Activated effector memory CD4-positive, alpha-beta T cell treated with Interleukin-2 at 50 U/mL for 16 hours (primary cell): ENCODE measurements at places on chromosomes 3 and 15.

GRCh38 chr3:190863119-190863465, 598 bp upstream of the GMNC start:
- no peak for DNase-seq

GRCh38 chr3:14124223-14124614, 451 bp downstream of the CHCHD4 start:
- peak; percentile 59 for DNase-seq

- peak; percentile 6 for DNase-seq
Observed at GRCh38 chr3:183586477-183586876, 31.0 kb upstream of the KLHL6 start.

GRCh38 chr3:168341956-168342936, 246.5 kb upstream of the GOLIM4 start:
- no peak for DNase-seq

- DNase-seq = no peak
Observed at GRCh38 chr15:31280046-31280830, 46.4 kb upstream of the KLF13 start.

- no peak for DNase-seq
Observed at GRCh38 chr15:48765022-48765421, 45.8 kb downstream of the CEP152 start.

DNA sequence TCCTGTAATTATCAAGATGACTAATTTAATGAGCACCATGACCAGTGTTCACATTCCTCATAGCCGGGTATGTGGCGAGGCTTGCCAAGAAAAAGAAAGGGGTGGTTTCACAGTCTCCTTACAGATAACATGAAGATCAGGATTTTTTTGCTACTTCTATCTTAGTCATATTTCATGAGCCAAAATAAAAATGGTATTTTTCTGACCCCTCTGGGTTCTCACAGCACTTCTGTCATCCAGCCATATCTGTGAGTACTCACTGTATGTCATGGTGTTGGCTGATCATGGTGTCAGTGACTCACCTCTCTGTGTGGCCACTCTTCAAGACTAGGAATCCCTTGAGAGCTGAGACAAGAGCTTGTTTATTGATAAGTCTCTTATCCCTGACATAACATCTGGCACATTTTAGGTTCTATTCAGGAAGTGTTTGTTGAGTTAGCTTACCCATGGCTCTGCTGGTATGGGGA, 130.5 kb upstream of the LMCD1 start:
- DNase-seq = no peak

DNA sequence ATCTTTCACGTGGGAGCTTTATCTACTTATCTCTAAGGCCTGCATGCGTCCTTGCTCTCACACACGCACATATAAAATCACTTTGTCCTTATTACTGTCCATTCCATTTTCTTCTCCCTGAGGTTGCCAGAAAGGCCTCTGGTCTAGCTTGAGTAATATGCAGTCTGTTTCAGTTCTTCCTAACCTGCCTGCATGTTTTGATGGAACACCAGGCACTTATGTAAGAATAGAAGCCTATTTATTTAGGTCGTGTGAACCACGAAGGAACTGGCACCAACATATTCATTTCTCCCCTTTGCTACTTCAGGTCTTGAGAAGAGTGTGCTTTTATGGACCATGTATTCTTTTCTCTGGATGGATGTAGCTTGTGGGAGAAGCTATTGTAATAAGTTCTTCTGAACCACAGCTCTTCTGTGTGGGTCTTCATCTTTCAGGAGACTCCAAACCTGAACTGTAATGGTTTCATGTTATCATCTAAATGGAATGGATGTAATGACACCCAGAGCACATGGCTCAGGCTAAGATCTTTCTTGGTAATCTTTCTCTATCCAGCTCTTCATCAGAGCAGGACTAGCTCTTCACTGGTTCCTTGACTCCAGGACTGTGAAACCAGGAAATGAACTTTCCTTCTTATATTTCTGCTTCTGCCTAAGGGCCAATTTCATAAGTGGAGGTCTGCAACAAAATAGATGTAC, 53.8 kb downstream of the UBE2E2 start:
- DNase-seq = no peak

DNA sequence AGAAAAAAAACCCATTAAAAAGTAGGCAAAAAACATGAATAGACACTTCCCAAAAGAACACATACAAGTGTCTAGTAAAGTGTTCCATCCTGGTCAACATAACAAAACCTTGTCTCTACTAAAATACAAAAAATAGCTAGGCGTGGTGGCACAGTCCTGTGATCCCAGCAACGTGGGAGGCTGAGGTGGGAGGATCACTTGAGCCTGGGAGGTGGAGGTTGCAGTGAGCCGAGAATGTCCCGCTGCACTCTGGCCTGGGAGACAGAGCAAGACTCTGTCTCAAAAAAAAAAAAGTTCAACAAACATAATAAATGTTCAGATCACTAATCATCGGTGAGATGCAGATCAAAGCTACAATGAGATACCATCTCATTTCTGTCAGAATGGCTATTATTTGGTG, 43.5 kb upstream of the OSBPL11 start:
- DNase-seq = no peak

- no peak for DNase-seq
Observed at GRCh38 chr3:154314152-154314551, 10.1 kb downstream of the DHX36 start.

DNA sequence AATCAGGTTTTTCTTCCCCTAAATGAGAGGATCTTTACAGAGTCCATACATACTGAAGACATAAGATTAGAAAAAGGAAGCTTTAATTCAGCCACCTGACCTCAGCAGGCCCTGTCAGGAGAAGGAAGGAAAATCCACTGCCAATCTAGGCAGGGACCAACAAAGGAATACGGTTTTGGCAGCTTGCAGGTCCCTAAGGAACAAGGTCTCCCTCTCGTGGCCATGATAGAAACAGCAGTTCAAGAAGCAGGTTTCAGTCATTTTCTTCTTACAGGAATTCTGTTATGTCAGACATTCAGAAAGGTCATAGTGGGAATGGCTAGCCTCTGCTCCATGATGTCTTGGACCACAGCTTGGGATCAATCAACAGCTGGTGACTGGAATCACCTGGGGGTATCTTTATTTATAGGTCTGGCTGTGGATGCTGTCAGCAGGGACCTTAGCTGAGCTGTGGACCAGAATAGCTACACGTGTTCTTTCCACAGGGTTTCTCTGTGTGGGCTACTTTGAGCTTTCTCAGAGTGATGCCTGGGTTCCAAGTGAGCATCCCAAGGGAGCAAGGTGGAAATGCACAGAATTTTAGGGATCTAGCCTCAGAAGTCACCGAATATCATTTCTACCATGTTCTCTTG, 9.4 kb upstream of the CMSS1 start:
- no peak for DNase-seq
